SW 1271 (cell line): ENCODE measurements at places on chromosomes 6 and 20.

DNA sequence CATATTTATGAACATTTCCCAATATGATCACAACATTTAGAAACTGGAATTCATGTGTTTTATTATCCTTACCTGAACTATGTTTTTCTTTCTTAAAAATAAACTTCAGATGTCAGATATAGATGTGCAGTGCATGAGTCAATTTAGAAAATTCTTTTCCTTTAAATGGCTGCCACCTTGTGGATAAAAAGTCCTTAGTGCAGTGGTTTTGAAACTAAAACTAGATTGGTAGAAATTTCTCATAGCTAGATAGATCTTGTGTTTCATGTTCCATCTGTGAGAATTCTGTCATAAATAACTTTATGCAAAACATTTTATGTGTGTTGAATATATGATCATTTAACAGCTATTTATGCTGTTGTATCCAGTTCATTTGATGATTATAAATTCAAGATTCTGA lies 134.9 kb downstream of the KLHL32 start:
- DNase-seq, result peak; percentile 45

- no peak for DNase-seq
Measured at GRCh38 chr20:62025394-62025793, 40.3 kb downstream of the TAF4 start.

- no peak for DNase-seq
Measured at GRCh38 chr6:16854986-16855385, 93.7 kb upstream of the ATXN1 start.

DNA sequence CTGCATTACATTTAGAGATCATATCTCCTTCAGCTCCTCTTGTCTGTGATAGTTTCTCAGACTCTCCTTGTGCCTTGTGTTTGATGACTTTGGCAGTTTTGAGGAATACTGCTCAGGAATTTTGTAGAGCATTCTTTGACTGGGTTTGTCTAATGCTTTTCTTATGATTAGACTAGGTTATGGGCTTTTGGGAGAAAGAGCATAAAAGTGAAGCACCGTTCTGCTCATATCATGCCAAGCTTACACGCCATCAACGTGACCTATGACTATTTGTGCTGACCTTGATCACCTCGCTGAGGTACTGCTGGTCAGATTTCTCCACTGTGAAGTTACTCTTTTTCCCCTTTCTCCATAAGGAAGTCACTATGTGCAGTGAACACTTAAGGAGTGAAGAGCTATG lies 256.0 kb downstream of the LY86 start:
- no peak for DNase-seq

DNA sequence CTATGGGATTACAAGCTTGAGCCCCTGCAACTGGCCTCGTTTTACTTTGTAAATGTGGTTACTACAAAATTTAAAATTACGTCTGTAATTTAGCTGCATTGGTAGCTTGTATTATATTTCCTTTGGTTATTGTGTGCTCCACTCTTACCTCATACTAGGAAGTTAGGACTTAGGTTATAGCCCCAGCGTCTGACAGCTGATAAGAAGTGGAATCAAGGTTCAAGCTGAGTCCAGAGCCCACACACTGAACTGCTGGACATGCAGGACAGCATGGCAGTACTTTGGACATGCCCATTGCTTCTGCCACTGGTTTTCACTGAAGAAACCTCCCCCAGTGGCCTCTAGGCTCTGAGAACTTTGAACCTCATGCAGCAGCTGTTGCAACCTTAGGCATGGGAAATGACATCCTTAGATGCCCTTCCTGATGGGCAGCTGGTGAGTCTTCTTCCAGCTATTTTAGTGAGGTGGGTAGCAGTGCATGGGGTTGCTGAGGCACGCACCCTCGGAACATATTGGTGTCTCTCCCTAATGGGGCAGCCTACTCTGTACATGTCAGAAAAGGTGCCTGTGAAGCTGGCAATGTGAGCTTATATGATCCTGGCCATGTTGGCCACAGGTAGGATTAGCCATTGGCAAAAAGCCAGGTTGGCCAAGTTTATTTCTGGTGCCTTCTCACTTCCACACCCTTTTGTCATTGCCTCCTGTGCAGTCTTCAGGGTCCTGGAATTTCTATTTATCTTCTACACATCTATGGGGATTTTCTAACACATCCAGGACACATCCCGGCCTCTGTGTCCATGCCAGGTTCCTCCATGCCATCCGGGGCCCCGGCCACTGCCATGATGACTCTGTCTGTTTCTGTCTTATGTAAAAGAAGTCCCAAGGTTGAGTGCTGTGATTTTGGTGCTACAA lies 85.3 kb downstream of the CDS2 start:
- no peak for DNase-seq

- DNase-seq, result peak; percentile 4
Measured at GRCh38 chr6:19873031-19873430, 35.9 kb downstream of the ID4 start.

GRCh38 chr20:10853176-10853575 lies 179.4 kb upstream of the JAG1 start:
- no peak for DNase-seq

- no peak for DNase-seq
Measured at GRCh38 chr6:105882121-105882803, 203.9 kb upstream of the PRDM1 start.

GRCh38 chr6:151440498-151440897 lies 11.4 kb downstream of the RMND1 start:
- DNase-seq, result no peak

DNA sequence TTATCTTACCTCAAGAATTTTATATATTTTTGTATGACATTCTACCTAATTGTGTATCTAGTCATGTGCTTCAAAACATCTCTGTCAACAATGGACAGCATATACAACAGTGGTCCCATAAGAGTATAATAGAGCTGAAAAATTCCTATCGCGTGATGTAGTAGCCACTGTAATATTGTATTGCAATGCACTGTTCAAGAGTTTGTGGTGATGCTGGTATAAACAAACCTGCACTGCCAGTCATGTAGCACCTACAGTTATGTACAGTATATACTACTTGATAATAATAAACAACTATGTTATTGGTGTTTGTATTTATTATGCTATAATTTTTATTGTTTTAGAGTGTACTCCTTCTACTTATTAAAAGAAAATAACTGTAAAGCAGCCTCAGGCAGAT lies 672.7 kb downstream of the CD109 start:
- no peak for DNase-seq

DNA sequence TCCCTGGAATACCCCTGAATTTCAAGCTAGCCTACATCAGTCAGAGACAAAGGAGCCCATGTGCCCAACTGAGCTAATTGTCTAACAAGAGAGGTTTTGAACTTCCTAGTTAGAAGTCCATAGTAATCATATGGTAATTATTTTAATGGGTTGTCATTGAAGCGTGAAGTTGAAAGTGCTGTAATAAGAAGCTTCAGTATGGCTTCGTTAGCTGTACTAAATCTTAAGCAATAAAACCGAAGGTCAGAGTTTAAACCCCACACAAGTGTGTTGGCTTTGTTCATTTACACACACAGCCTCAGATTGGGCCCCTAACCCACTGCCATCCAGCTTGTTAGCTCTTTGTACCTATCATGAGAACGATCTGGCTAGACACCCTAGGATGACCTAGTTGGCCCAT lies 195.6 kb upstream of the RIN2 start:
- no peak for DNase-seq

DNA sequence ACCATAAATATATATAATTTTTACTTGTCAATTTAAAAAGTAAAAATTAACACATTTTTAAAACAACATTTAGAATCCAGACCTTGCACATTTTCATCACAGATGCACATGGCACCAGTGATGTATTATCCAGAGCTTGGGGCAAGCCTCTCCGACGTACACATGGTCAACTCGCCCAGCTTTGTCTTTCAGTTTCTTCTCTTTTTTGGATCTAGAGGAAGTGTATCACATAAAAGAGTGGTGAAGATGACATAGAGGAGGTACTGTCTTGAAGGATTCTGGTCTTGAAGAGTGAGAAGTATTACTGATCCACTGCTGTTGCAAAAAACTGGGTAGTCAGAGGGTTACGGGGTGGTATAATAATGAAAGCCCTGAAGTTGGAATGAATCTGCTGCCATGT lies 46.9 kb upstream of the TAB2 start:
- no peak for DNase-seq

DNA sequence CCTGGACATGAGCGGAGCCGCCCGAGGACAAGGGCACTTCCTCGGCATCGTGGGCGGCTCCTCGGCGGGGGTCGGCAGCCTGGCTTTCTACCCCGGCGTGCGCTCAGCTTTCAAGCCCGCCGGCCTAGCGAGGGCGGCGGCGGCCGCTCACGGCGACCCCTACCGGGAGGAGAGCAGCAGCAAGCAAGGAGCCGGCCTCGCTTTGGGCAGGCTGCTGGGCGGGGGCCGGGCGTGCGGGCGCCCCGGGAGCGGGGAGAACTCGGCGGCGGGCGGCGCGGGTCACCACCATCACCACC lies 6.7 kb downstream of the PRDM13 start:
- no peak for DNase-seq

DNA sequence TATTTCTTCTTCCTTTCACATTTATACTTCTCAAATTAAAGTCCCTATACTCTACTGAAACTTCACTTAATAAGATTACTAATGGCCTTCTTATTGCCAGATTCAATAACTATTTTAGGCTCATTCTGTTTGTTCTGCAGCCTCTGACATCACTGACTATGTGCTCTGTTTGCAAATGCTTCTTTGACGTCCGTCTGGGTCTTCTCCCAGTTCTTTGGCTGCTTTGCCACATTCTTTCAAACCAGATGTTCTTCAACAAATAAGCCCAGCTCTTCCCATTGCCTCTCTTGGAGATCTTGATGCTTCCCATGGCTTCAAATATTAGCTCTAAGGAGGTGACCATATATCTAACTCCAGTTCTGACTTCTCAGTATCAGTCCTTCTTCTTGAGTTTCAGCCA lies 117.4 kb downstream of the BTBD9 start:
- DNase-seq, result no peak

DNA sequence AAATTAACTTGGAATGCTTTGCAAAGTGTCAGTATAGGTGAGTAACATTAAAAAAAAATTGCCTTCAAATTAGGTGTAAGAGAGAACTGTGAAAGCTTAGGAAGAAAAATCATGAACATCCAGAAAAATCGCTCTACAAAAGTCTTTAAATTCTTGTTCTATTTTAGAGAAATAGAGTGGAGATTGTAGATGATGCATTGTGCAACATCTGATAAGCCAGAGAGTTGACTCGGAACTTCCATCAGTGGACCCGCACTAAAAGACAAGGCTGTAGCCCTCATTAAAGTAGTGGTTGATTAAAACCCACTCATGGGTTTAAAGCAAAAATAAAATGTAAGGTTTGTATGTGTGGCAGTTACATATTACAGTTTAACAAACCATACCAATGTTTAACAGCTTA lies 35.8 kb downstream of the MAP3K4 start:
- no peak for DNase-seq

DNA sequence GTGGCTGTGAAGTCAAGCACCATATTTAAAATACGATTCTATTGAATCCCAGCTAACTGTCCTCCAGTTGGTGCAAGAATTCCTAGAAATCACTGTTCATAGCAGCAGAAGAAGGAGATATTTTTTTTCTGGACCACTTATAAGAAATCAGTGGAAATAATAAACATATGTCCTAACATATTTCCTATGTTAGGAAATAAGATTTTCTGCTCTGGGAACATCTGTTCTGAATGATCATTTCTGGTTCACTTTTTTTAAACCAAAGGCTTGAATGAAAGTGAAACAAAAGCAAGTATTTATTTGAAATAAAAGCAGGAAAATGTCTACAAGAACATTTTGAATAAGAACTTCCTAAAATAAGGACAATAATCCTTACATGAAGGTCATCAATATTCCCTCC lies 138.9 kb upstream of the RALGAPA2 start:
- DNase-seq, result no peak

DNA sequence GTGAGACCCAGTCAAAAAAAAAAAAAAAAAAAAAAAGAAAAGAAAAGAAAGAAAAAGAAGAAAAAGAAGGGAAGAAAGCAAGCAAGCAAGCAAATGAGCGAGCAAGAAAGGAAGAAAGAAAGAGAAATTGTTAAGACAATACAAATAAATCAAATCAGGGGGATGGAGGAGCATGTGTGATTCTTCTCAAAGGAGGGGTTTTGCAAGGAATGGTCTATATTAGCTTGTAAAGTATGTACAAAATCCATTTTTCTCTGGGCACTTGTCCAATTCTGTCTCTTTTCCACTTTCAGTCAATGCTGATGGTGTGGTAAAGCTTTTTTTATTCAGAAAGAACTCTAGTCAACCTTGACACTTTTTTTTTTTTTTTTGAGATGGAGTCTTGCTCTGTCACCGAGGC lies 133.7 kb upstream of the TNFAIP3 start:
- DNase-seq, result no peak

DNA sequence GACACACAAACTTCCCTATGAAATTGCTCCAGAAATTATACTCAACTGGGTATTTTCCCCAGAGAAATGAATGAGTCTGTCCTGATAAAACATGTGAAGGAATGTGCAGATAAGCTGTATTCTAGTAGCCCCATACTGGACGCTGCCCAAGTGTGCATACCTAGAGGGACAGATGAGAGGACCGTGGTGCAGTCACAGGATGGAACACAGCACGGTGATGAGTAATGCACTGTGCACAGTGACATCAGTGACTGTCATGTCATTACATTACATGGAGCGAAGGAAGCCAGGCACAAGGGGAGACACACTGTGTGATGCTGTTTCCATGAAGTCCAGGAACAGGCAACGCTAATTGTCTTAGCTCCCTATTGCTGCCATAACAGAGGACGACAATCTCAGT lies 155.5 kb downstream of the CDH4 start:
- no peak for DNase-seq

- DNase-seq, result no peak
Measured at GRCh38 chr6:32449088-32449736, 9.5 kb downstream of the HLA-DRA start.

- no peak for DNase-seq
Measured at GRCh38 chr6:119096721-119097565, 18.5 kb upstream of the FAM184A start.

- no peak for DNase-seq
Measured at GRCh38 chr6:31115941-31116560, 1.5 kb downstream of the PSORS1C1 start.

- DNase-seq, result peak; percentile 40
Measured at GRCh38 chr20:1809131-1809572, 86.1 kb upstream of the SIRPA start.

- no peak for DNase-seq
Measured at GRCh38 chr6:128493877-128494276, 26.5 kb downstream of the PTPRK start.

GRCh38 chr20:62727584-62728027 lies 19.0 kb downstream of the NTSR1 start:
- no peak for DNase-seq

- DNase-seq, result no peak
Measured at GRCh38 chr6:145947108-145947720, 16.9 kb downstream of the SHPRH start.

GRCh38 chr6:143698759-143699429 lies 21.1 kb downstream of the PHACTR2 start:
- DNase-seq, result no peak

- no peak for DNase-seq
Measured at GRCh38 chr6:128492386-128492785, 28.0 kb downstream of the PTPRK start.
